GM06990 (cell line): ENCODE measurements at places on chromosomes 12 and 14.

GRCh38 chr12:94563286-94563685 lies 87.1 kb downstream of the TMCC3 start:
- no peak for DNase-seq

DNA sequence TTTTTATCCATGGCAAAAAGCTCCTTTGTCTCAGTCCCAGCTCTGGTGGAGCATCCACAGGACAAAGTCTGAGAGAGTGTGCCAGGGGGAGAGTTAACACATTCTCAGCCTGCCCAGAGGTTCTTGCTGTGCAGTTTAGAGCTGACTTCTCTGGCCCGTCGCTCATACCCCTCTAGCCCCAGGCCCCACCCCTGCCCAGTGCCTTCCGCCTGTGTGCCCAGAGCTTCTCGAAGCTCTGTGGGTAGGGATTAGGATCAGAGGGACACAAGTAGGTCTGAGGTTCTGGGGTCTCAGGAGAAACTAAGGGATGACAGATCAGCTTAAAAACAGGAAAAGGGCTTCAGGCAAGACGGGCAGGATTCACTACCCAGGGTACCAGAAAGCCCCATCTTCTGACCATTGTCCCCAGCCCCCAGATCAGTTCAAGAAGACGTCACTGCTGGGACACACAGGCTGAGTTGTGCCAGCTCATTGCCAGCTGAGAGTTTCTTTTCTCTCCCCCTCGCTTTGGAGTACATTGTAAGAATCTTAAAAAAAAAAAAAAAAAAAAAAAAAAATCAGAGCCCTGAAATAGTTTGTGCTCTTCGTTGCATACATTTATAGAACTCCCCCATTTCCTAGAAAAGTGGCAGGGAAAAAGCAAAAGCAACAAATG lies 127.0 kb downstream of the GCH1 start:
- DNase-seq, result no peak

DNA sequence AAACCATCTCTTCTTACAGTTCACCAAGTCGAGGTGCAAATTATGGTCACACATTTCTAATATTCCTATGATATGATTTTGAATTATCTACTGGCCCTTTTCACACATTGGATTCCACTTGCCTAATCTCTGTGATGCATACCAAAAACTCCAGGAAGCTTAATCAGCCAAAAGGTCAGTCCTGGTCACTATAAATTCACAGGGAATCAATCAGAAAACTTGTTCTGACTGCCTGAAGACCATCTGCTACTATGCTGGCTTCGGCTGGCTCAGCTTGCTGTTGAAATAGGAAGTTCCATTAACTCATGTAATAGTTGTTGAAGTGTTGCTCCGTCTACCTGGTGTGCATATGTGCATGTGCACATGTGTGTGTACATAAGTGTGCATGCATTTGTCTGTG lies 142.8 kb upstream of the FLRT2 start:
- DNase-seq, result no peak

DNA sequence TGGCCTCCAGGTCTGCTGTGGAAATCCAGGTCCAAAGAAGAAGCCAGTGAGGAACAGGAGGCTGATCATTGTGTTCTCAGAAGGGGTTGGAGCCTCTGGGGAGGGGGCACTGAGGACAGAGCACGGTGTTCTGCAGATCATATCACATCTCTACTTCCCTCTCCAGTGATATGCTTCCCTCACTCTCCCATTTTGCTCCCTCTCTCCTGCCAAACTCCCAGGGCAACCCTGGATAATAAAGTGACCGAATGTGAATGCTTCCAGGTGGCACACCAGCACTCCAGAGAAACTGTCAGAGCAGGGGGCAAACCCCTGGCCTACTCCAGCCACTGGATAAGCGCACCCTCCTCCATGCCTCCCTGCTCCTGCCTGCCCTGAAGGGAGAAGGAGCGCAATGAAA lies 57.8 kb downstream of the DPF3 start:
- DNase-seq, result no peak

GRCh38 chr12:101042211-101042610 lies 167.8 kb downstream of the SLC5A8 start:
- no peak for DNase-seq

GRCh38 chr12:52439420-52439819 lies 5.2 kb upstream of the KRT75 start:
- DNase-seq, result no peak
